ENCODE measurements at places on chromosomes 11 and 22.
A peak's percentile ranks its signal among the peaks of the same experiment; 100 is the strongest.

GRCh38 chr22:49450498-49450897, 377.2 kb downstream of the BRD1 start:
- DNase-seq: no peak

DNA sequence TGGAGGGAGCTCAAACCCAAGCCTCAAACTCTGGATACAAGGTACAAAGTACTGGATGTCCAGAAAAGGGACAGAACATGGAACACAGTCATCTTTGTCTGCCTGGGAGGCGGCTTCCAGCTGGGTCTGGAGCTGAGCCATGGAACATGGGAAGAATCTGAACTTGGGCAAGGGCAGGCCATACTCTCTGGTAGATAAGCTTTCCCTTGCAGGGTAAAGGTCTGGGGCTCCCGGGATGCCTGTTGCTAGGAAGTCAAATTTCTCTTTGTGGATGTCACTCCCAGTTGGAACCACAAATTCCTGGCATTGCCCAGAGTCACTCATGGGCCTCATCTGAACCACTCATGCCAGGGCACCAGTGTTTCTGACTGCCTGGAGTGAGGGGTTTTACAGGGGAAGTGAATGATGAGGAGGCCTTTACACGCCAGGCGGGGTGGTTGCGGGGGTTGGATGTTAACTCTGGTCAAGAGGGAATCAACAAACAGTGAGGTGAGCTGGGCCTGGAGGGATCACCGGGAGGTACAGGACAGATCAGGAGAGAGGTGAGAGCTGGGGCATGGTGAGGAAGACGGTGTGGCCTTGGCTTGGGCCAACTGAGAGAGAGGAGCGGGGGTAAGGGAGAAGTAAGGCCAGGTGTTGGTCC, 5.7 kb downstream of the FTH1 start:
- DNase-seq: no peak

DNA sequence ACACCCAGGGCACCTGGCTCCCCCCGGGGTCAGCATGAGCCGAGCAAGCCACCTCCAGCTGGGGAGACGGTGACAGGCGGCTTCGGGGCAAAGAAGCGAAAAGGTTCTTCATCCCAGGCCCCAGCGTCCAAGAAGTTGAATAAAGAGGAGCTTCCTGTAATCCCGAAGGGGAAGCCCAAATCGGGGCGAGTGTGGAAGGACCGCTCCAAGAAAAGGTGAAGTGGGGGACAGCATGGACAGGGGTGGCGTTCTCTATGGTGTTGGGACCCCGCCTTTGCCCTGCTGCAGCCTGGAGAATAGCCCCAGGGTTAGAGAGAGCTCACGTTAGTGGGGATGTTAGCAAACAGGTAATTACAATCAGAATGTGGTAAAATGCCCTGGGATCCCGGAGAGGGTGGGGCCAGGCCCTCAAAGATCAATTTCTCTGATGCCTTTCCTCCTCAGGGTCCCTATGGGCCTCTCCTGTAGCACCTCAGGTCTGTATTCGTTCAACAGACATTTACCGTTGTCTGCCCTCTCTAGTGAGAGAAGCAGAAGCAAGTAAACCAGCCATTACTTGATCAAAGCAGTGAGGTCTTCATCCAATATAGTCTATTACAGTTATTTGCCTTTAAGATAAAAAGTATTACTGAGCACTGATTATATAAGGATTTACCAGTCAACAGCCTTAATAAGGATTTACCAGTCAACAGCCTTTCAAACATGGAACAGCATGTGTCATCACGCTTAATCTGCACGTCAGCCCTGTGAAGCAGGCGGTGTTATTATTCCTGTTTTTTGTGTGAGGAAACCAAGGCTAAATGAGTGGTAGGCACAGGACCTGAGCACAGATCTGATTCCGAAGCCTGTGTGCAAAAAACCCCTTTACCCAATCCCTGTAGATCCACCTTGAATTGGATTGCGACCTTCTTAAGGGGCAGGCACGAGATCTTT, 1.0 kb downstream of the CCDC86 start:
- DNase-seq: no peak

GRCh38 chr11:130832566-130833425, 83.5 kb downstream of the SNX19 start:
- DNase-seq: no peak

DNA sequence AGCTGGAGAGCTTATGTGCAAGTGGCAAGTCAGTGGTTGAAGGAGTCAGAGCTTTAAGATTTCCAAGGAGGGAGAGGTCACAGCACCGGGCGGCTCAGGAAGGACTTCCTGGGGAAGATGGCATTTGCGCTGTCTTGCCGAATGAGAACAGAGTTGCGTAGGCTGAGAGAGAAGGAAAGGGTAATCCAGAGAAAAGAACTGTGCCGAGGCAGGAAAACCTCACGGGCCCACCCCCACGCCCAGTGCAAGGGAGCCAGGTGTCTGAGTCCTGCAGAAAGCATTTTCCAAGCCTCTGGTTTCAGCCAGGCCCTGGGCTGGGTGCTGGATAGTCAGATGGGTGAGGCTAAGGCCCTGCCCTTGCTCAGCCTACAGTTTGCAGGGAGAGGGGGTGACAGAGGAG, 3.2 kb upstream of the AP1B1 start:
- no peak for DNase-seq

DNA sequence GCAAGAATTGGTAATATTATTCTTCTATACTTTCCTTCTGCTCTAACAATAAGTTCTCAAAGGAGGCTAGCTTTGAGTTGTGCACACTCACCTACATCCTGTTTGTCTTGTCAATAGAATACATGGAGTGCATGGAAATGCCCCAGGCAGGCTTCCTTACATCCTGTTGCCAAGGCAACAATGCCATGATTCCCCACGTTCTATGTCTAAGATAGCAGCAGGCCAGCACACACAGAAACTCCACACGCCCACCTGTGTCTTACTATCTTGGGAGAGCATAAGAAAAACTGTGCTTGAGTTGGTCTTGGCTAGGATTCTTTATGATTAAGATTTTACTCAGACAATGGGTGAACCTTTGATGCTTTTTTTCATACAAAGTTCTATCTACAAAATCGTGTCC, 379.2 kb downstream of the AASDHPPT start:
- no peak for DNase-seq

GRCh38 chr11:75475767-75476650, 43.0 kb upstream of the KLHL35 start:
- no peak for DNase-seq

DNA sequence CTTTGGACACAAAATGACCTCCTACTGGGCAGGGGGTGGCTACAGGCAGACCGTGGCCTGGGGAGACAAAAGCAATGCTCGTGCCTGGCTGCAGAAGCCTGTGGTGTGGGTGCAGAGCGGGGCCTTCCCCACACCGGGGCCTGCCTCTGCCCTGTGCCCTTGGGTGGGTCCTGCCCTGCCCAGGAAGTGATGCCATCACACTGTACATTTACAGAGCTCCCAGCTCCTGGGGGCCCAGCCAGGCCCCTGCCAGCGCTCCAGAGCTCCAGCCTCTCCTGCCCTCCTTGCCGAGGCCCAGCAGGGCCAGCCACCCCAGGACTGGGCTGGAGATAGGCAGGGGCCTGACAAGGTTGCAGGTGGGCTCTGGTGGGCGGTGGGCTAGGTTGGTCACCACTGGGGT, 40.1 kb downstream of the MUC5B start:
- DNase-seq: no peak

GRCh38 chr11:108963118-108963517, 298.2 kb downstream of the DDX10 start:
- DNase-seq: no peak

DNA sequence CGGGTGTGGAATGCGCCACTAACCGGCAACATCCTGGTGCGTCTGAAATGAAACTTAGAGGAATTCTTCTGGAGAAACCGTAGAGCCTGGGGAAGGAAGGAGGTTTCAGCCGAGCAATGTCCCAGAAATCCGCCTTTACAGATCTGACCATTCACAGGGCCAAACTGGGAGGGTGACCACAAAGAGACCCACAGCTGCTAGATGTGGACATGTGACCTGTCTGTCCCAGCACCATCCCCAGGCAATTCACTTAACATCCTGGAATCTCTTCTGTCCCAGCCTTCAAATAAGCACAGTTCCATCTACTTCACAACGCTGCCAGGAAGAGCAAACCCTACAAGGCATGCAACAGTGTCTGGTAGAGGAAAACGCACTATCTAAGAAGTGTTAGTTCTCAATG, 9.8 kb downstream of the MCAT start:
- DNase-seq: no peak

GRCh38 chr11:76157891-76158290, 48.4 kb downstream of the WNT11 start:
- no peak for DNase-seq

- DNase-seq: no peak
These were observed 9.6 kb upstream of the SLC6A5 start for GRCh38 chr11:20589796-20590195.

DNA sequence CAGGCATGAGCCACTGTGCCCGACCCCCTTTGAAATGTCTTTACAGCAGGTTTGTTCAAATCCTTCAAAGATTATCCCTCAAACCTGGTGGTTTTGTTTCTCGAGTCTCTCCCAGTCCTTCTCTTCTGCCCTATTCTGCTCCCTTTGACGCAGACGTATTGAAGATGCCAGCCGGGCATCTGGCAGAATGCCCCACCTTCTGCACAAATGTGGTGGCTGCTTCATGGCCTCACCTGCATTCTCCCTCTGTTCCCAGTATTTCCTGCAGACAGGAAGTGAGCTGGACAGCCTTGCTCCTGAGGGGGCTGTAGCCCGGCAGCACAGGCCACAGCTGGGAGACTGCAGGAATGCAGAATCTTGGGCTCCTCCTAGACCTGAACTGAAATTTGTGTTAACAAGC, 4.8 kb upstream of the NAP1L4 start:
- DNase-seq: no peak

DNA sequence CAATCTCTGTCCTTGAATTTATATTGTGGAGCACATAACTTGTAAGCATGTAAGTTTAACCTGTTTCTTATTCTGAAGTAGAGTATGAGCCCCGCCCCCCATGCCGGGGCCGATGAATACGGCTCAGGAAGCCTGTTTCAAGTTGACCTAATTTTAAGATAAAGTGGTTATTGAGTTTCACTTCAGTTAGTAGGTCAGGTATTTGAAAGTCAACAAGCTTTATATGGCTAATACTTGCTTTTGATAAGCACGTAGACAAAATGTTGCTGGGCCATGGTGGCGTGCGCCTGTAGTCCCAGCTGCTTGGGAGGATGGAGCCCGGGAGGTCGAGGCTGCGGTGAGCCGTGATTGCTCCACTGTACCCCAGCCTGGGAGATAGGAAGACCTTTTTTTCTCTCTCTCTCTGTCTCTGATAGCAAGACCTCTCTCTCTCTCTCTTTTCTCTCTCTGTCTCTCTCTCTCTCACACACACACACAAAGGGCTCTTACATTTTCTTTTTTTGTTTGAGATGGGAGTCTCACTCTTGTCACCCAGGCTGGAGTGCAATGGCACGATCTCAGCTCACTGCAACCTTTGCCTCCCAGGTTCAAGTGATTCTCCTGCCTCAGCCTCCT, 14.4 kb downstream of the YWHAH start:
- DNase-seq: peak; percentile 13

DNA sequence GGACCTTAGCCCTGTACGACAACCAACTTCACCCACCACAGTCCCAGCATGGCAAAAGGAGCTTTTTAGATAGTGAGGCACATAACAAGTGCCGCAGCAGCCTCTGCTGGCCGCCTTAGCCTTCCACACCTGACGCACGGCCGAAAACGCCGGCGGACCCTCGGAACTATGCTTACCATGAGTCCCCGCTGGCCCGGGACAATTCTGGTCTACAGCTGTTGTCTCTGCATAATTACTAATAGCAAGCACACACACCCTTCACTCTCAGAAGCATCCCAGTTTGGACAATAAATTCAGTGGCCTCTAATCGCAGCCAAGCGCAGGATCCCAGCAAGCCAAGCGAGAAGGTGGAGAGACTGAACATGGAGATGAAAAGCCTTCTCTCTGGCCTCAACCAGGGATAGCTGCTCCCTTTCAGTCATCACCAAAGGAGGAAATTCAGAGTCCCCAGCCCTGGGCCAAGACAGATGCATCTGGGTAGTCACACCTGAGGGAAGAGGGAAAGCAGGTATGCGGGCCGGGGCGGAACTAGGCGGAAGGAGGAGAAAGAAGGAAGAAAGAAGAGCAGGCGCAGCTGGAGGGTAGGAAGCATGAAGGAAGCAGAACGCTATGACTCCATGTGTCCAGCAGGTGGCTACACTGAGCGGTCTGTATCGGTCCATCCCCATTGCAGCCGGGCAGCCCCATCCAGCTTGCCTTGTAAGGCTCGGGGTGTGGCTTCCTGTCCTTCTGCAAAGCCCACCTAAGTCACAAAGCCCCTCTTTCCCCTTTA, 40.3 kb downstream of the BUD13 start:
- peak; percentile 24 for DNase-seq

DNA sequence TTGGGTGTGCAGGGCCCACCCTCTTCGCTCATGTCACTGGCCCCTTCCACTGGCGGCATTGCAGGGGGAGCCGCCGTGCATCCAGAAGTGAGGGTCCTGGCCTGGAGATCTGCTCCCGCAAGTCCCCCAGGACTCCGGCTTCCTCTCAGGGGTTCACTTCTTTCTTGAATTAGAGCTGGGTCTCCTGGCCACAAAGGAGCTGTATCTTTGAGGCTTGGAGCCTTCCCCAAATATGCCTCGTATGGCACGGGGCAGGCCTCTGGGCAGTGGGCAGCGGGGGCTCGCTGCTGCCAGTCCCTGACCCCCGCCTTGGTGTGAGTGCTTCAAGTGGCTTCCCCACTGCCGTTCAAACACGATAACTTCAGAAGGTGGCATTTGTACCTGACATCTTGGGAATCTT, 7.4 kb upstream of the IFITM3 start:
- no peak for DNase-seq

GRCh38 chr11:19366992-19367709, 126.4 kb upstream of the E2F8 start:
- no peak for DNase-seq

DNA sequence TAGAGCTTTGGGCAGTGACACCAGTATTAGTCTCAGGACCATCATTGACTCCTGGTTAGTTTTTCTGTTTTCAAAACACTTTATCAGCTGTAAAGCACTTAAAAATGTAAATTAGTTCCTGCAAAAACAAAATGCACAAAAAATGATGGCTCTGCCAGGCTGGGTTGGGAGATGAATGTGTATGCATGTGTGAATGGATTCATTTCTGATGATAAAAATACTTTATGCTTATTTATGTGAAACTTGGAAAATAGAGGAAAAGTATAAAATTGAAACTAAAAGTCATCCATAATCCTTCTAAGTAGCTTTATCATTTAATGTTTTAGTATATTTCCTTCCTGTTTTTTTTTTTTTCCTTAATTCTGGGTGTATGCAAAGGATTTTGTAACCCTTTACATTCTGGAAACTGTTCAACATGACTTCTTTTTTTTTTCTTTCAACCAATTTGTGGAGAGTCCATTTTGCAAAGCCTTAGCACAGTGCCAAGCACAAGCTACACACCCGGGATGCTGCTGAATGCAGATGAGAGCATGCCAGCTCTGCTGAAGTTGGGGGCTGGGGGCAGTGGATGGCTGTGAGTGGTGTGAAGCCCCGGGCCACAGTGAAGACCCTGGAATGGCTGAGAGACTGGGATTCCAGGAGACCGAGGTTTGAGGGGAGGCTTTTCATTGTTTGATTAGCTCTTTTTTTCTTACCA, 37.6 kb downstream of the PTPRJ start:
- DNase-seq: no peak

- no peak for DNase-seq
These were observed 356.2 kb downstream of the GRM5 start for GRCh38 chr11:88709567-88709966.
